ENCODE measurements at places on chromosomes 16 and 17.
A peak's percentile ranks its signal among the peaks of the same experiment; 100 is the strongest.

- no peak for DNase-seq
Observed at GRCh38 chr17:46773221-46773605, 45.3 kb downstream of the WNT3 start.

DNA sequence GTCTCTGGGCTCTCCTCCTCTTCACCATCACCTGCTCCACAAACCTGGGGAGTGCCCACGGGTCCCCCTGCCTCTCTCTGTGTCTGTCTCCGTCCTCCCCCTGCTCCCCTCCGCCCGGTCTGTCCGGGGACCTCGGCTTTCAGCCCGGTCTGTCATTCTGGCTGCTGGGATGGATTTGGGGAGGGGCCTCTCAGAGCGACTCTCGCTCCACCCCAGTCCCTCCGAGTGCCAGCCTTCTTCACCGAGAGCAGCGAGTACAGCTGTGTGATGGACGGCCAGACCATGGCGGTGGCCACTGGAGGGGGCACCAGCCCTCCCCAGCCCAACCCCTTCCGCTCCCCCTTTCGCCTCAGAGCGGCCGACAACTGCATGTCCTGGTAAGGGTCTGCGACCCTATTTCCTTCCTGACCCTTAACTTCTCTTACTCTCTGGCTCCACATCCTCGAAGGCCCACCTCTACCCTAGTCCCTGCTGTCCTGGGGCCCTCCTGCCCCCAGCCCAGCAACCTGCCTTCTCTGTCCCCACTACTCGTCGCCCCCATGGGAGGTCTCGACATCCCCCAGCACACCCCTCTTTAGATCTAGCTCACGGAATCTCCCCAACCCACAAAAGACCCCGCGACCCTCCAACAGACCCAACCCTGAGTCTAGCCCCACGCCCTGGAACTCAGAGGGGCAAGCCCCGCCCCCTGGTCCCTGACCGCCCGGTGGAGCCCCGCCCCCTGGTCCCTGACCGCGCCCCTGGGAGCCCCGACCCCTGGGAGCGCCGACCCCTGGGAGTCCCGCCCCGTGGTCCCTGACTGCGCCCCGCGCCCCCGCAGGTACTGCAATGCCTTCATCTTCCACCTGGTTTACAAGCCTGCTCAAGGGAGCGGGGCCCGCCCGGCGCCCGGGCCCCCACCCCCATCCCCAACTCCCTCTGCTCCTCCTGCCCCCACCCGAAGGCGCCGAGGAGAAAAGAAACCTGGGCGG lies 5.6 kb upstream of the CXCL16 start:
- no peak for DNase-seq

GRCh38 chr16:88566158-88566557 lies 4.0 kb upstream of the ZC3H18 start:
- DNase-seq, result no peak

DNA sequence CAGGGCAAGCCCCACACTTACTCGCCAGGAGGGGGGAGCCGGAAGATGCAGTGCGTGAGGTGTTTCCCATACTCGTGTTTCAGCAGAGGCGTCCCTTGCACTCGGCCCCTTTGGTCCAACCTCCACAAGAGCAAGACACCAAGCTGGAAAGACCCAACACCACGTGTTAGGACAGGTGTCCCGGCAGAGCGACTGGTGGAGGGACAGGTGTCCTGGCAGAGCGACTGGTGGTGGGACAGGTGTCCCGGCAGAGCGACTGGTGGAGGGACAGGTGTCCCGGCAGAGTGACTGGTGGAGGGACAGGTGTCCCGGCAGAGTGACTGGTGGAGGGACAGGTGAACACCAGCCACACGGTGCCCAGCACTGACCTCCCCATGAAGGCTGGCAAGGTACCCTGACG lies 19.4 kb downstream of the IFT140 start:
- no peak for DNase-seq

DNA sequence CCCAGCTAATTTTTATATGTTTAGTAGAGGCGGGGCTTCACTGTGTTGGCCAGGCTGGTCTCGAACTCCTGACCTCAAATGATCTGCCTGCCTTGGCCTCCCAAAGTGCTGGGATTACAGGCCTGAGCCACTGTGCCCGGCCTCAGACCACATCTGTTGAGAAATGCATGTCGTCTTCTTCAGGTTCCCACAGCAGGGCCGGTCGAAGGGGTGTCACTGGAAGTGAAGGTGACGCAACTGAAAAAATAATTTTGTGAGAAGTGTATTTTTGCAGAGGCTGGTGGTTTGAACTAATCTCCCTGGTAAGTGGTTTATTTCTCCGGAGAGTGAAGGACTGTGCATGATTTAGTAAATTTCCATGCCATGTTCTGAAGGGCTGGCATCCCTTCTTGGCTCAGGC lies 33.4 kb upstream of the IL34 start:
- no peak for DNase-seq

- DNase-seq, result no peak
Observed at GRCh38 chr17:11539637-11540036, 58.6 kb upstream of the DNAH9 start.

DNA sequence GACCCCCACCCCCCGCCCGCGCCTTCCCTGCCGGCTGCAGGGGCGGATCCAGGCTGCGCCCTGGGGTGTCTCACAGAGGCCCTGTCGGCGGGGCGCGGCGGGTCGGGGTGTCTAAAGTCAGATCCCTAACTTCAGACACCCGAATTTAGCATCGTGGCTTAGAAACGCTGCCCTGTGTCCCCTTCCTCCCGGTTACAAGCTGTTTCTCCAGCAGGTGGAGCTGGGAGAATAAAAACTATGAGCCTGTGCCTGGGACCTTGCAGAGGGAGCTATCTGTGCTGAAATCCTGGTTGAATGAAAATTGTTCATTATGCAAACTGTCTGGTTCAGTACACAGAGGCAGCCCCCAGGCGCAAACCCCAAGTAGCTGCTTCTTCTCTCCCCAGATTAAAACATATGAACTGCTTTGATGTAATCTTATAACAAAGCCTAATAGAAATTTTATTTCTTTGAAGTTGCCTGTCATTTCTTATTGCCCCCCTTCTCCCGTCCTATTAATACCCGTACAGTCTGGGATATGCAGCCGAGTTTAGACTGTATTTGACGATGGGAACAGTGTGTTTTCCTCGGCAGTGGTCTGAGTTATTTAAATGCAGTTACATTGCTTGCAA lies 79.0 kb downstream of the RPA1 start:
- DNase-seq, result no peak

- DNase-seq, result no peak
Observed at GRCh38 chr17:789160-789840, 7.1 kb downstream of the MRM3 start.

DNA sequence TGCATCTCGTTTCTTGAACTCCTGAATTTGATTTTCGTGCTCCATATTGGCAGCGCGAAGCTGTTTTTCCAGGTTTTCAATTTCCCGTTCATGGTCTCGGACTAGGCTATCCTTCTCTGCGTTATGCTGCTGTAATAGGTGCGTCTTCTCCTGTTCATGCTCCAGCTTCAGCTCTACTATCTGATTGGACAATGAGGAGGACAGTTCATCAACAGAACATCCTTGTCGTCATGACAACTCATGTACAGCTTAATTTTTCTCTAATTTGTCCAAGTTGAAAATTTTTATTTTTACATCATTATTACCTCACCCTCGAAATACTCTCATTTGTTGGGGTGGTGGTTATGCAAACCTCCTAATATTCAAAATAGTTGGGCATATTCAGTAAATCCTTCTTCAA lies 289.8 kb downstream of the CEP112 start:
- no peak for DNase-seq

- no peak for DNase-seq
Observed at GRCh38 chr16:12742741-12743140, 60.9 kb downstream of the CPPED1 start.

DNA sequence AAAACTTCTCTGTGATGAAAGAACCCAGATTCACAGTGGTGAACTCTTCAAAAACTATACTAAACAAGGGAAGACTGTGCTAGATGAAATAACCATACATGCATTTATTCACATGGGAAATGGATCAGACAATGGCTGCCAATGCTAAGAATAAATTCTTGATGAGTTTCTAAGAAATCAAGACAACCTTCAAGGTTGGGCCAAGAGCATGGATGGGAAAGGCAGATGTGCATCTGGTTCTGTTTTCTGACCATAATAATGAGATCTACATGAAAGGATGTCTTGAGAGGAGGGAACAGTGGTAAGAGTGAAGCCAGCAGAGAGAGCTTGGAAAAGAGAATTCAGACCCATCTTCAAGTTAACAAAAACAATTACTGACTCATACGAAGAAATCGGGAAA lies 31.4 kb downstream of the ANKRD11 start:
- no peak for DNase-seq

- DNase-seq, result no peak
Observed at GRCh38 chr16:63373744-63374143, 1337.5 kb upstream of the CDH8 start.

GRCh38 chr17:57311281-57312216 lies 55.2 kb downstream of the MSI2 start:
- DNase-seq, result no peak

- no peak for DNase-seq
Observed at GRCh38 chr16:6753553-6753952, 579.1 kb upstream of the RBFOX1 start.

DNA sequence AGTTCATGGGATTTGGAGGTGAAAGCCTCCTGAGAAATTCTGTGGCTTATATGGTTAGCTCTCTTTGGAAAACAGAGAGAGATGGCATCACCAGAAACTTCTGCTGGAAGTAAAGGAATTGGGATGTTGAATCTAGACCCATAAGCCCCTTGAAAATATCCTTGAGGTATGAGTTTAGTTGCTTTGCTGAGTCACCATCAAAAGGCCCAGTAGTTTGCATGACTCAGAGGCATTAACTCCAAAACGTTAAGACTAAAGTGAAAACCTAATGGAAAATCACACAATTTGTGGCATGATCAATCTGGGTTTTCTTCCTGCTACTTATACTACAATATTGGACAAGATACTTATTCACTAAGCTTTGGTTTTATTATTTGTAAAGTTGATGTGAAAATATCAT lies 349.2 kb upstream of the SALL1 start:
- no peak for DNase-seq

DNA sequence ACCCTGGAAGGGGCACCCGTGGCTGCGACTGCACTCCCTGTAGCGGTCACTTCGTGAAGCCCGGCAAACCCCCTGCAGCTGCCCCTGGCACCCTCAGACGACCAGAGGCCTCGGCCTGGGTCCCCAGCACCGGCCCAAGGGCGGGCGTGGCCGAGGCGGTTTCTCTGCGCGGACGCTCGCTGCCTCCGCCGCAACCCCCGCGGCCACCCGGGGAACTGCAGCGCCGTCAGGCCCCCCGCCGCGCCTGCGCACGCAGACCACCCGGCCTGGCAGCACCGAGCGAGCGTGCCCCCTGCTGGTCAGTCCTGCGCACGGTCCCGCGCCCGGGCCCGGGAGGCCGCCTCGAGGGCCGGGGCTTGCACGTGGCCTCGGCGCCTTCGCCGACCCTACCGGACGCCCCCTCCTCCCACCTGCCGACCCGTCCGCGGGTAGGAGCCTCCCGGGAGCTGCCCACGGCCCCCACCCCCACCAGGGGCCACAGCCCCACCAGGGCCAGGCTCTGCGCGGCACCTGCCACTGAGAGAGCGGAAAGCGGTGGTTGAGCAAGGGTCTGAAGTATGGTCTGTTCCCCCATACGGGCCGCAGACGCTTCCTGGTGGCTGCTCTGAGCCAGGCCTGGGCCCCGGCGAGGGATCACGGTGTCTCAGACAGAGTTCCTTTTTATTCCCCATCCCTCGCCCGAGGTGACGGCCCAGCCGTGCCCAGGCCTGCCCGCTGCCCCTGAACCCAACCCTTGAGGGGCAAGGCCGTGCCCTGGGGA lies 11.5 kb upstream of the HS3ST6 start:
- DNase-seq, result peak; percentile 79

- no peak for DNase-seq
Observed at GRCh38 chr16:47258874-47259461, 115.2 kb upstream of the NETO2 start.

- no peak for DNase-seq
Observed at GRCh38 chr17:39659279-39660010, 5.7 kb upstream of the TCAP start.

DNA sequence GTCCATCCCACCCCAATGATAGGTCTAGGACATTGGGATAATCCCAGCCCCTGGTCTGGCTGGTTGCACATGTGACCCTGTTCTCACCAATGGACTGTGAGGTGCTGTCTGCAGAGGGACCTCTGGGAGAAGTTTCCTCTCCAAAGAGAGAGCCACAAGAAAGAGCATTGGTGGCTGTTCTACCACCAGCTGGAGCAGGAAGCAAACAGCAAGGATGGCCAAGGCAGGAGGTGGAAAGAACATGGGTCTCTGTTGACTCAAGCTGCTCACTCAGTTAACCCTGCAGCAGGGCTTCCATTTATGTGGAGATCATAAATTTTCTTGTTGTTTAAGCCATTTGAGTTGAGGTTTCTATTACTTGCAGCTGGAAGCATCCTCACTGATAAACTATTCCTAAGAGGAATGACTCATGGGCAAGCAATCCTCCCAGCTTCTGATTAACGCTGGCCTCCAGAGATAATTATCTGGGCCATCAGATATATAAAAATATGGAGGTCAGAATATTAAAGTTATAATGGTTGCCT lies 52.6 kb downstream of the CYB5B start:
- DNase-seq, result no peak

DNA sequence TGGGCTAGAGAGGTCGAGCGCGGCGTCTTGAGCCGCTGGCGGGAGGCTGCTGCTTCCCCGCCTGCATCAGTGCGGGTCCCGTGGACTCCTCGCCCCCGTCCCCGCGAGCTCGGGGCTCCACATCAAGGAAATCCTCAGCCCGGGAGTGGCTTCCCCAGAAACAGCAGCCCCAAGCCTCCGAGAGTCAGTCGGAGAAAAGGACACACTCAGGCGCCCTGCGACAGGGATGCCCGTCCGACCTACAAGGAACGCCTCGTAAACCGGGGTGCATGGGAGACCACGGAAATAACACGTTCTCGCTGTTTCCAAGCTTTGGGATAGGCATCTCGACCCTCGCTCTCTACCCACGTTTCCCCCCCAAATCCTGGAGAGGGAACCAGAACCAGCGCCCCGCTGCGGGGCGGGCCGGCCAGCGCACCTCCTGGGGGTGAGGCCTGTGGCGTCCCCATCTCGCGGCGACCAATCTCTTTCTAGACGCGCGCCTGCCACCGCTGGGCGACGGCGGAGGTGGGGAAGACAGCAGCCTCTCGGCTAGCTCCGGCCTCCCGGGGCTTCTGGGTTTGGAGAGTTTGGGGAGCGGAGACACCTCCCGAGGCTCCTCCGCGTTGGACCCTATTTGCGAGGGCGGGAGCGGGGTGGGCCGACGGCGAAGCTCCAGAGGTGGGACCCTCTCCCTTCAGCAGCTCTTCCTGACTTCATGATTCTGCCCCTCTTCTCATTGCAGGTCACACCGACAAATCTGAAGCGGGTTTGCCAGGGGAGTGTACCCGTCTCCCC lies 759 bp upstream of the TP53I13 start:
- DNase-seq, result peak; percentile 62

DNA sequence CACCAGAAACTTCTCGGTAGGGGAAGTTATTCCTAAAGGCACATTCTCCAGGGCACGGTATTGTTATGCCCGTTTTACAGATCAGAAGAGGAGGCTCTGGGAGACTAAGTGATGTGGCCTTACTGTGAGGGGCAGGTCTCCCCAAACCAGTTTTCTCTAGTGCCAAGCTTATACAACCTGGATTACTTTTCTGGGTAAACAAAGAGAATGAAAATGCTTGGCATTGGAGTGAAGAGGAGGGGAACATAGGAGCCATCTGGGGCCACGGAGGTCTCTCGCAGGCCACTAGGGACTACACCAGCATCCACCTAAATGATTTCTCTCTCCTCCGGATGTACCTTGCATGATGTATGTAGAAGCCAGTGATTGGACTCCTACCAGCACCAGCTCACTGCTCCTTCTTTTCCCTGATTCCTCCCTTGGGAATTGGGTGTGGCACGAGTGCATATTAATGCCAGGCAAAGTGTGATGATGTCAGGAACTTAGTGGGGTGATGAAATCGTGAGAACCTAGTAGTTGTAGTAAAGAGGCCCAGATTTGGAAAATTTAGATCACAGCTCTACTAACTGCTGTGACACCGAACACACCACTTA lies 674 bp downstream of the TOM1L1 start:
- DNase-seq, result no peak
